ENCODE measurements at places on chromosomes 16 and 17.
A peak's percentile ranks its signal among the peaks of the same experiment; 100 is the strongest.

DNA sequence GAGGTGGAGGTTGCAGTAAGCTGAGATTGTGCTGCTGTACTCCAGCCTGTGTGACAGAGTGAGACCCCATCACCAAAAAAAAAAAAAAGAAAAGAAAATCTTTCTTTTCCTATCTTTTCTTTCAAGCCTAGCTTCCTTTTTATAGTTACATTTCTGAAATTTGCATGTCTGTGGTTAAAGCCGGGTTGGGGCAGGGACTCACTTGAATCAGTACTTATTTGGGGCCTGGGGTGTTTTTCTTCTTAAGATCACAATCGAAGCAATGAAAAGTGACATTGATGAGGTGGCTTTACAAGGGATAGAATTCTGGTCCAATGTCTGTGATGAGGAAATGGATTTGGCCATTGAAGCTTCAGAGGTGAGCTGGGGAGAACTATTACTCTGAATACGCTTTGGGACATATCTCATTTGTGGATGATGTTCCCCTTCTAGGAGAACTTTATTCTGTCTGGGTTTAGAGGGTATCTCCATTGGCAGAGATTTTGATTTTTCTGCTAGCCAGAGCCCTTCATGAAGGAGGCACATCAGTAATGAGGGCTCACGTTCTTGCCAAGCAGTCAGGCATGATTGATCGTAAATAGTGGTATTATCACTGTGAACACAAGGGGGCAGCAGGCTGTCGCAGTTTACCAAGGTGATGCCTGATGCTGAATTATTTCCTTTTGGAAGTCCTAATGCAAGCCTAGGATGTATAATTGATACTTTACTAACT is 14.3 kb downstream of the KPNB1 start:
- peak; percentile 68 for DNase-seq

DNA sequence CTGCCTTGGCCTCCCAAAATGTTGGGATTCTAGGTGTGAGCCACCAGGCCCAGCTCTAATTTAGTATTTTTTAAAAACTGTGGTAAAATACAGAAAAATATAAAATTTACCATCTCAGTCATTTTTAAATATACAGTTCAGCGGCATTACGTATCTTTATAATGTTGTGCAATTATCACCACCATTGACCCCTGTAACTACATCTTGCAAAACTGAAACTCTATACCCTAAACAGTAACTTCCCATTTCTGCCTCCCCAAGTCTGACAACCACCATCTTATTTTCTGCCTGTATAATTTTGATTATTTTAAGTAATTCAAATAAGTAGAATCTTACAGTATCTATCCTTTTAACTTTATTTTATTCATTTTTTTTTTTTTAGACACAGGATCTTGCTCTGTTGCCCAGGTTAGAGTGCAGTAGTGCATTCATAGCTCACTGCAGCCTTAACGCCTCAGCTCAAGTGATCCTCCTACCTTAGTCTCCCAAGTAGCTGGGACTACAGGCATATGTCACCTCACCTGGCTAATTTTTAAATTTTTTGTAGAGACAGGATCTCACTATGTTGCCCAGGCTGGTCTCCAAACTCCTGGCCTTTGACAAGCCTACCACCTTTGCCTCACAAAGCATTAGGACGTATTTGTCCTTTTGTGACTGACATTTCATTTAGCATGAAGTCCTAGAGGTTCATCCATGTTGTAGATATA is 10.9 kb upstream of the GGA2 start:
- no peak for DNase-seq

GRCh38 chr16:19883966-19884485 is 622 bp downstream of the GPRC5B start:
- DNase-seq: peak; percentile 48

DNA sequence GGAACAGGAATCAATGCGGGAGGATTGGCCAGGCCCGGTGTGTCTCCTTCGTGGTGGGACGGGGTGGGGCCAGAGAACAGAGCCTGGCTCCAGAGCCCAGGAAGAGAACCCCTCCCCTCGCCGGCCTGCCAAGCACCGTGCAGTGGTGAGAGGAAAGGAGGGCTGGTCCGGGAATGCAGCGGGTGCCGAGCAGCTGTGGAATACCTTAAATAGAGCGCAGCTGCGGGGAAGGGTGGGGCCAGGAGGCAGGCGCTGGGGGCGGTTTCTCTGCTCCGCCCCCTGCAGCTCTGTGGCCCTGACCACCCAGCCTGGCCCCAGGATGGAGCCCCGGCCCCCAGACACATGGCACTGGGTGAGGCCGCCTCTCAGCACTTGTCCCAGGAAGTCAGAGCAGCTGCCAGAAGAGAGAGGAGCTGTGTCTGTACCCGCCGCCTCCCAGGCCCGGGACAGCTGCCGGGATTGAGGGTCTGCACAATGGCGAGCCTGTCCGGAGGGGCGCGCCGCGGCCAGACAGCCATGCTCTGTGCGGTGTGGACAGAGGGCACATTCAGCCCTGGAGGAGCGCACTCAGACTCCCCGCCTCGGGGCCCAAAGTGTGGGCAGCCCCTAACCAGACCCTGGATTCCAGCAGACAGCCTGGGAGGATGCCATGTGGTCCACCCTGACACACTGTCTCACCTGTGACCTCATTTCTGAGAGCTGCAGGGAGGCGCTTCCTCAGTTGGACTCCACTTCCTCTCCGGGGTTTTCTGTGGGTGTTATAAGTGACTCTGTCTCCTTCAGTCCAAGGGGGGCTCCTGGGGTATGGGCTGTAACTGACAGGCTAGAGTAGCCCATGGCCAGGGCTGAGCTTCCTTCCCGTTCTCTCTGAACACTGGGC is 268.8 kb downstream of the SEC14L1 start:
- peak; percentile 72 for DNase-seq

Measured in CD8-positive, alpha-beta memory T cell (primary cell).